ENCODE measurements at places on chromosomes 11 and 22.

- no peak for DNase-seq
Observed at GRCh38 chr11:75667255-75667830, 1.5 kb downstream of the MAP6 start.

DNA sequence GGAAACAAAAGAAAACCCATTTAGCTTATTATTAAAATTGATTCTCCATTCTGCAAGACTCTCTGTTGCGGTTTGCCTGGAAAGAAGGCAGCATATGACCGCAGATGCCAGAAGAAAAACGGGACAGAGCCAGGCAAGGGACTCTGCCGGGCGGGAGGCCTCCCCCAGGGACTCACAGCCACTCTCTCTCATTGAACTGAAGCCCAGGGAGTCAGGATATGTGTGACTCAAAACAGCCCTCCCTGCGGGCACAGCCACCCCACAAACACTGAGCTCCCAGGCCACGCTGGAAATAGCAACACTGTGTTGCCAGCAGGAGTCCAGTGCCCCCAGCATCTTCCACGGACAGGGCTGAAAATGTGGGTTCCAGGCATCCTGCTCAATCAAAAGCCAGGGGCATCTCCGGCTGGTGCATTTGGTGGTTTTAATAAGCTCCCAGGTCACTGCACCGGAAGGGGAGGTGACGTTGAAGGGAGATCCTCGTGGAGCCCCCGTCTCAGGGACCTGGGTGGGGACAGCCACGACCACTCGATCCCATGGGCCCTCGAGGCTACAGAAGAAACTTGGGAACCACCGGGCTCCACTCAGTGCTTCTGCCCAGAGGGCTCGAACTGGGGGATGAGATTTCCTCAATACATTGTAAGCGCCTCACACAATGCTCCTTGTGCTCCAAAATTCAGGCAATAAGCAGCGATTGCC, 624.5 kb downstream of the TBC1D22A start:
- DNase-seq = no peak

GRCh38 chr22:46180370-46181137, 30.2 kb downstream of the PPARA start:
- DNase-seq = no peak

- no peak for DNase-seq
Observed at GRCh38 chr11:84691830-84692229, 935.3 kb downstream of the DLG2 start.

DNA sequence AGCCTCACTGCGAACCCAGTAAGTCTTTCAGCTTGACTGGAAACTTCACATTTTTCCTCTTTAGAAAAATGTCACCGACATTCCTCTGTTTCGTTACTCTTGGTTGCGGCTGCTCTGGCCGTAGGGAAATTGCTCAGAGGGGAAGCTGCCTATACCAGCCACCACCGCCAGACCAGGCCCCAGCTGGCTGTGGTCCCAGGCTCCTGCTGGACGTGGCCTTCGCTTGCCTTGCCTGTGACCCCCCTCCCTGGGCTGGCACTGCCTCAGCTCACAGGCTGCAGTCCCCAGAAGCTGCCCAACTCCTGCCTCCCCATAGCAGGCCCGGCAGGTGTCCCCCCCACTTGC, 197.8 kb downstream of the MN1 start:
- DNase-seq = no peak

- DNase-seq = no peak
Observed at GRCh38 chr22:23401910-23402274, 178.2 kb downstream of the IGLL1 start.

DNA sequence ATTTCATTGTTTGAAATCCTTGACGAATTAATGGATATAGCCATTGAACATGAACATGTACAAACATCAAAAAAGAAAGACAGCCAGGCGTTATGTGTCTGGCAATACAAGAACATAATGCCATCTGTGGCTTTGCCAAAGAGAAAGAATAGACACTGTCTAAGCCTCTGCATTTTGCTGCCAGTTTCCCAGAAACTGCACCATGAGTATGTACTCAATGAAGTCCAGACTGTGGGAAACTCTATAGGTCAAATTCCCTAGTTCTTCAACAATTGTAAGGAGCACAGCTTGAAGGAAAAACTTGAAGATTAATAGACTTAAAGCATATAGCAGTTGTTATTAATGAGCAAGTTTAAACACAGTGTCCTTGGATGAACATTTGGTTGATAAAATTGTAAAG, 71.3 kb downstream of the BBOX1 start:
- no peak for DNase-seq

GRCh38 chr11:11931461-11932055, 76.9 kb downstream of the DKK3 start:
- DNase-seq = no peak

DNA sequence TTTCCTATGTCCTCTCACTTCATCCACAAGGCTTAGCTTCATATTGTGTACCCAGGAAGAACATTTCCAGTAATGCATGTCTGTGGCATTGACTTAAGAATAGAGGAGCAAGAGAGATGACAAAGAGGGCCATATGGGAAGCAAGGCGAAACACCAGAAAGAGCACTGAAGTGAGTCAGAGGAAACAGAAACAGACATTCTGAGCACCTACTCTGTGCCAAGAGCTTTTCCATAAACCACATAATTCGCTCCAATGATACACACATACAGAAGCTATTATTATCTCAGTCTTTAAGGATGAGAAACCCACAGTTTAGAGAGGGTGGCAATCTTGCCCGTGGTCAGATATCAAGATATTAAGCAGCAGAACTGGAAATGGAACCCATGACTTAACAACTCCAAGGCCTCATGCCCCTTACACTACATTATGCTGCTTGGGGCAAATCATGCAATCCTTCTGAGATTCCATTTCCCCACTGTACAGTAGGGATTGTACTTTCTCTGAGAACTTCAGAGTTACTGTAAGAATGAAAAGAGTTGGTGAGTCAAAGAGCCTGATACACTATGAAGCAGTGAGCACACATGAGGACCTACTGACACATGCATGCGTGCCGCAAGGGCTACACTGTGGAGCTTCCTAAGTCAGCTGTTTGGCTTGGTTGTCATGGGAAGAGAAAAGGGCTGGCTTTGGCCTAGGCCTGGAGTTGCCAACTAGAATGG, 126.6 kb downstream of the KCNC1 start:
- DNase-seq = no peak

GRCh38 chr11:63880403-63880790, 36.6 kb downstream of the RCOR2 start:
- DNase-seq = no peak

DNA sequence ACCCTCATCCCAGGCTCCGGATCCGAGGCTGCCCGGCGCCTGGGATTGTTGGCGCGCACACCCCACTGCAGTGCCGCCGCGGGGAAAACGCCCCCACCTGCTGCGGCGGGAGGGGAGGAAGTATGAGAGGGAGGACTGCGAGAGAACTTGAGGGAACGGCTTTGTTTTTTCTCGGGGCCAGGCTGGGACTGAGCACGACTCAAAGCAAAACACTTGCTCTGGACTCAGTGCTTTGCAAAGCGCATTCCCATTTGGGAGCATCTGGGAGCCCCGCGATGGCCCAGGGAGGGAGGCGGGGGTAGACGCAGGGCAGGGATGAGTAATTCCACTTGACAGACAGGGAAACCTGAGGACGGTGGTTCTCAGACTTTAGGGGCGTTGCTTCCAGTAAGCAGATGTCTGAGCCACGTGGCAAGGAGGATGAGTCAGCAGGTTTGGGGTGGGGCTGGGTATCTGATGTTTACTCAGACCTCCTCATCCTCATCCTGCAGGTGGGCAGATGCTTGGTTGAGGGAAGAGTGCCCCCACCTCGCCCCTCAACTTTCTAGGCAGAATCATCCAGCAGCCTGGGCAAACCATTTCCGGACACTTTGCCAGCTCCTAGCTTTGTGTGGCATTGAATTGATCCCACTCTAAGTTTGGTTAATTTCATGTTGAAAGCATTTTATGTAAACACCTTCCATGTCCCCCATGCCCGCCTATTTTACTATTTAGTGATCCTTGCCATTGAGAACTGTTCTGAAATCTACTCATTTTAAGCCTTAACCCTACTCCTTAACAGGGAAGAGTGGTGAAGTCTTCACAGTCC, 1.5 kb downstream of the MIAT start:
- DNase-seq = peak; percentile 65

DNA sequence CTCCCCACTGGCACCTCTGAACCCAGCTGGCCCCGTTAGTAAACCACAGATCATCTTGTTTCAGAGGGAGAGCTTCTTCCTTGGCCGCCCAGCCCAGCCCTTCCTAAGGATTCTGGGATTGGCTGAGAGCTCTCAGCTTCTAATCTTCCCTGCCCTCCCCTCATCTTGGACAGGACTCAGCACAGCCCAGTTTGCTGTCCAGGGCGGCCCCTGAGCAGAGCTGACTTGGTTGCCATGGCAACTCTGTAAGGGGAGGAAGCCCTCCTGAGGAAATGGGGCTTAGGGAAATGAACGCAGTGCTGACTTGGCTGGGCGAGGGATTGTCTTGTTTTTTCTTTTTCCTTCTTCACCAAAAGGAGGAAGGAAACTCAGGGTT, 4.6 kb downstream of the APOL4 start:
- DNase-seq = no peak

DNA sequence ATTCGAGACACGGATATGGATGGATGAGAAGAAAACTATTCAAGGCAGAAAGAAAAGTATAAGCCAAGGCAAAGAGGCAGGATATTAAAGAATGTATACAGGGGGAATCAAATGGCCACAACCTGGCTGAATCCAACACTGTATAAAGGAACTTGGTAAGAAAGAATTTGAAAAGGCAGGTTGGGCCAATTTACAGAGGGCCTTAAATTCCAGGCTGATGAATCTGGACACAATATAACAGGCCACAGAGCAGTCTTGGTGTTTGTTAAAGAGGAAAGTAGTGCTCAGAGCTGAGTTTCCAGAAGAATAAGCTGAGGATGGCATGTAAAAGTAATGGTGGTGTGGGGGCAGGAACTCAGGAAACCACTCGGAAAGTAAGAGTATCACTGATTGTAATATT, 72.3 kb upstream of the POU2AF2 start:
- no peak for DNase-seq

DNA sequence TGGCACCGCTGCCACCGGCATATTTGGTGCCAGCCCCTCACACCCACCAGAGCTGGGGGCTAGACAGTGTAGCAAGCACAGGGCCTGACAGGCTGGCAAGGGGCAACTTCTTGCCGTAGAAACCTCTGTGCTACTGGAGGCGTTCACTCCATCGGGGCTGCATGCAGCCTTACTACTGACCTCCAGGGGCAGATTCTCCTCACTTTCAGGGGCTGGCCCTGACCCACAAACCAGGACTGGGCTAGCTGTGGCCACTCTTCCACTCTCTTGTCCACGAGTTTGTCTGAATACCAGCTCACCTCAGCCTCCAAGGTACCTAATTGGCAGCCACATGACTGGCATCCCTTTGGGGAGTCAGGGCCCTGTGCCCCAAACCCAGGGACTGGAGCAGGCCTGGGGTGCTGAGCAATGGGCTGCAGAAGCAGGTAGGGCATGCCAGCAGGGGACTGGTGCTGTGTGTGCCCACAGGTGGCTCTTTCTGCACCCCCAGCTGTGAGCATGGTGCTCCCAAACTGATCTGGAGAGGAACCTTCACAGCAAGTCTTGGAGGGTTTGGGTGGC, 2.1 kb upstream of the LMO1 start:
- DNase-seq = no peak

DNA sequence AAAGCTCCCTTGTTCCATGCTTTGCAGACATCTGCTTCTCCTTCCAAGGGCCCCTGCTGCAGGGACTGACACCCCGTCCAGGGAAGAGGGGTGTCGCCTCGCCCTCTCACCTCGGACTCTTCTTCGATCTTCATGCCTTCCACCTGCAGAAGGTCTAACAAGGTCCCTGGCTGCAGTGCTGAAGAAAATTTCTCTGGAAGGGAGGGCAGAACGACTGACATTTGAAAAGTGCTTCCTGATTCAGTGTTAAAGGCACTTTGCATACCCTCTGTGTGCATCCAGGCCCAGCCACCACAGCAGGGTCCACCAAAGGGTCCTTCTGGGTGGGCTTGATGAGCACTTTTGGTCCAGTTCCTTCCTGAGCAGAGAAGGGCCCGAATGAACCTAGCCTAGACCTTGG, 28.1 kb downstream of the VPS37C start:
- no peak for DNase-seq

DNA sequence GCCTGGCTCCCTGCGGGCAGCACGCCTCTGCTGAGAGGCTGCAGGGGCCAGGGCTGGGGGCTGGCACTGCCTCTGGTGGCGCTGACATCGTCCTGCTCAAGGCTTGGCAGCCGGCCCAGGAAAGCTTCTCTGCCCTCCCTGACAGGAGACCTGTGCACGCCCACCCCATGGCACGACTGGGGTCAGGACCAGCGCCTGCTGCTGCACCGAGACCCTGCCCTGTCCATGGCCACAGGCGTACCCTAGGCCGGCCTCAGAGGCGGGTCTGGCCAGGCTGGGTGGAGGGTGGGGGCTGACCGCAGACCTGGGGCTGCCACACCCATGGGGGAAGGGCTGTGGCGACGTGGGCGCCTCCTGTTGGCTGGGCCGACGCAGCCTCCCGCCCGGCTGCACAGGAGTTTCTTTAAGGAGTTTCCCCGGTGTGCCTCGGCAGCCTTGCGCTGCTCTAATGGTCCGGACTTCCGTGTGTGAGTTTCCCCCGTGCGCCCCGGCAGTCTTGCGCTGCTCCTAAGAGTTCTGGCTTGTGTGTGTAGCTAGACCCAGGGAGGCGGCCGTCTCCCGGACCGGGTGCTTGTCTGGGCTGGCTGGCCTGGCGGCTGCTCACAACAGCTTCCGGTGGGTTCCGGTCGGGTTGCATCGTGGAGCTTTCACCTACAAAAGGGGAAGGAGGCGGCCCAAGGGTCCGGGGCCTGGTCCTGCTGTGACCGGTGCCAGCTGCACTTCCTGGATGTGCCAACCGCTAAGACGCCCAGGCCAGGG, 4.6 kb downstream of the TRABD start:
- peak; percentile 59 for DNase-seq

DNA sequence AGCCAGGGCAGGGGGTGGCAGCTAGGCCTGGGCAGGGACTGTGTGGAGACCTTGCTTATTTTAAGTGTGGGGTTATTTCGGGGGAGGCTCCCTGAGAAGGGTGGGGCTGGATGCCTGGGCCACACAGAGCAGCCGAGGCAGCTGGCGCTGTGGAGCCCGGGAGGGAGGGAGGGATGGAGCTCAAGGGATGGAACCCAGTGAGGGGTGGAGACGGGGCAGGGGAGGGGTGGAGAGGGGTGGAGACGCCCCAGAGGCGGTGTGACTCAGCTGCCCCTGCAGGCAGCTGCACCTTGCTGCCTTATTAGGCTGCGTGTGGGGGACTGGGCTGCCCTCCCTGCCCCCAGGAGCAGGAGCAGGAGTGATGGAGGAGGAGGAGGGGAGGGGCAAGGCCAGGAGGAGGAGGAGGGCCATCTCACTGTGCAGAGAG, 9.8 kb upstream of the TSSC4 start:
- DNase-seq = no peak

GRCh38 chr11:44596525-44597276, 31.2 kb downstream of the CD82 start:
- peak; percentile 42 for DNase-seq
